Activated T-helper 1 cell treated with Interleukin-2 at 50 U/mL for 16 hours (primary cell): ENCODE measurements at places on chromosomes 5 and 9.

DNA sequence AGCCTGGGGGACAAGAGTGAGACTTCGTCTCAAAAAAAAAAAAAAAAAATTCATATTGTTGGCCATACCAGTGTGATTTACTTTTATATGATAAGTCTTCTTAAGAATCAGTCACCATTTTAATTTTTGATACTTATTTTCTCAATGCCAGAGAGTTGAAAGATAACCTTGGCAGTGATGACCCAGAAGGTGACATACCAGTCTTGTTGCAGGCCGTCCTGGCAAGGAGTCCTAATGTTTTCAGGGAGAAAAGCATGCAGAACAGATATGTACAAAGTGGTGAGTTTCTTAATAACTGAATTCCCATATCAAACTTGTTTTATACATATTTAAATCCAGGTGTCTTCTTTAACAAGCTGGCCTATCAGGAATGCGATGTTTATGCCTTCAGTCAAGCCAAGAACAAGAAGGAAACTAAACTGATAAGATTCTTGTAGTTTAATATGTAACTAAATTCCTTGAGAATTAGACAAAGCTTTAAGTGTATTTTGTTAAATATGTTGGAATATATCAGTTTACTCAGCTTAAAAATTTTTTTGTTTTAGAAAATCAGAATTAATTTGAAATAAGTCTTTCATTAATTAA lies 81.5 kb downstream of the NIPBL start:
- DNase-seq = no peak

DNA sequence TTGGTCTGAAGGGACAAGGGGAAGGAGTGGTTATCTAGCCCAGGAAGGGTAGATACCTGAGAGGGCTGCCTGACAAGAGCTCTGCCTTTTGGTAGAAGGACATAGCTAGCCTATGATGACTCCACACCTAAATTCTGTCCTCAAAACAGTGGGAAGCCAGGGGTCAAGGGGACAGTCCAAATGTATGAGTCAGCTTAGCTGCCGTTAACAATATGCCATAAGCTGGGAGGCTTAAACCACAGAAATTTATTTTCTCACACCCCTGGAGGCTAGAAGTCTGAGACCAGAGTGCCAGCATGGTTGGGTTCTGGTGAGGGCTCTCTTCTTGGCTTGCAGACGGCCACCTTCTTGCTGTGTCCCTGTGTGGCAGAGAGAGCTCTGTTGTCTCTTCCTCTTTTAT lies 306.4 kb downstream of the NTRK2 start:
- DNase-seq = no peak

- no peak for DNase-seq
Observed at GRCh38 chr9:130938652-130939404, at the start of gene FIBCD1. Gene FIBCD1 (minus strand): TSS chr9:130939247. CDS start chr9:130938607, 640 bp downstream.

- no peak for DNase-seq
Observed at GRCh38 chr5:167348980-167349379, 942.5 kb upstream of the WWC1 start.

DNA sequence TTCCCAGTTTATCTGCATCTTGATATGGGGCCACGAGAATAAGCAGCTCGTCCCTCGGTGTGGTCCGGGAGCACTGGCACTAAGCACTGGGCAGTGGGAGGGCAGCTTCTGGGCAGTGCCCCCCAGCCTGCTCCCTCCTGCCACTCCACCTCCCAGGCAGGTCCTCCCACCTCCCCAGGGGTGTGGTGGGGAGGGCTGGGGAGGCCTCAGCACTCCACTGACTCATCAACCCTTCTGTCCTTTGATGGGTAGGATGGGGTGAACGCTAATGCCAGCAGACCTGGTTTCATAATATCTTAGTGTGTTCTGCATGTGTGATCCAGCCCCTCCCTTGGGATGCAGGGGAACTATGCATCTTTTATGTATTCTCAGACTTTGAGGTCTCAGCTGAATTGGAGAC lies 62.2 kb upstream of the GNE start:
- DNase-seq = no peak

DNA sequence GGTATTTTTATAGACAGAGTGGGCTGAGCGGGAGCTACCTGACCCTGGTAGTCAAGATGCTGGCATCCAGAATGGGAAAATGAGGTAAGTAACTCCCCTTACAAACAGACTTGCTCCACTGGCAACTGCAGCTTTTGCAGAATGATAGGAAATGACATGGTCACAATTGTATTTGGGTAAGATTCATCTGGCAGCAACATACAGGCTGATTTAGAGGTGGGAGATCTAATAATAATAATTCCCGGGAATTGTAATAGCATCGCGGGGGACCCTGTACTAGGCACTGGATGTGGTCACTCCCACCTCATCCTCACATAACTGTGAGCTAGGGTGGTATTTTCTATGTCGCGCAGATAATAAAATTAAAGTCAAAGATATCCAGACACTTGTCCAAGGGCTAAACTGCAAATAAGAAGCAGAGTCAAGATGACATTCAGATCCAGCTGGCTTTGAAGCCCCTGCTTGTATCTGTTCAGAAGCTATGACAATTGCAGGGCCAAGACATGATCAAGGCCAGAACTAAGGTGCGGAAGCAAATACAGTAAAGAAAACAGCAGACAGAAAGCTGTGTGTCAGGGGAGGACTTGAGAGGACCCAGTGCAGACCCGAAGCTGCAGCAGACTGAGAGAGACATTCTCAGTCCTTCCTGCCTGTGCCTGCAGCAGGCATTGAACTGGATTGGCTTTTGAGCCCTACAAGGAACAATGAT lies 507.2 kb downstream of the BNC2 start:
- DNase-seq = no peak

- DNase-seq = no peak
Observed at GRCh38 chr9:1048231-1048619, 1.9 kb upstream of the DMRT2 start.

GRCh38 chr5:73233053-73233460 lies 60.1 kb downstream of the TMEM174 start:
- DNase-seq = no peak

GRCh38 chr5:170536525-170536924 lies 32.7 kb downstream of the KCNIP1 start:
- DNase-seq = no peak

DNA sequence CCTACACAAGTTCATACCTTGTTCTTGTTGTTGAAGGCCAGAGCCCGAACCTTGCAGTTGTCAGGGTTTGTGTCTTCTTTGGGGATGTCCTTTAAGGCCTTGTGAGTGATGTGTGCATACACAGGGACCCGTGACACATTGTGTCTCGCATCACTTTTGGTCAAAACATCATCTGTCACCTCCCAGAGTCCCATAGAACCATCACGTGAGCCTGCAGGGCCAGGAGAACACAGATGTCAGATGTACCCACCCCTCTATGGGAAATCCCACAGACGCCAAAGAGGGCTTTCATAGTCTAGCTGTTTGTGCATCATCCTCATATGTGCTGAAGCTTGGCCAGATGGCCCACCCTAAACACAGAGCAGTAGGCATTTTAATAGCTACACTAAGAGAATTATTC lies 28.2 kb downstream of the DCAF12 start:
- no peak for DNase-seq

- no peak for DNase-seq
Observed at GRCh38 chr5:154696891-154697290, 58.3 kb upstream of the LARP1 start.

DNA sequence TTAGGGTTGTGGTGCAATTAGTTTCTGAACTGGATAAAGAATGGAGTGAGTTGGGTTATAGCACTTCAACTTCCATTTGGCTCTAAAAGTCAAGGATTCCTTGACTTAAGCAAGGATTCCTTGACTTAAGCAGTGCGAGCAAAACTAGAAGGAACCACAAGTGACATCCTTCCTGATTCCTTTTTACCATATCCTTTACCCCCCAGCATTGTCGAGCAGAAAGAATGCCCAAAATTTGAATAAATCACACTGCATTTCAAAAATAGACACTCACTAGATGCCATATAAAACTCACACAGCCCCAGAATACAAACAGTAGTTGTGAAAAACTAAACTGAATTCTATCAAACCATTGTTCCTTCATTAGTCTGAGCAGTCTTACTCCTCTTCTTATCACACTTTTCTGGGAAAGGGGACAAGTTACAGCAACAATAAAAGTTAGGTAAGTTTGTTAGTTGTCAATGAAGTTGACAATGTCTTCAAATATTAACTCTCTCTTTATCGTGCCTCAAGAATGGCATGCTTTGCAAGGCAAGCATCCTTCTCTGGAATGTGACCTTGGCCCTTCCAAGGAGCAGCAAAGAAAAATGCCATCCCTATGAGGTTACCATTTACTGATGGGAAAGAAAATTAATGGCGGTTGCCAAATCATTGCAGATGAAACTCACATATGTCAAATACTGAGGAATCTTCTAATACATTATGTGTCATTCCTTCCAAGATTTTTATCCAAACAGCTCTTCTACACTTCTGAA lies 273.3 kb upstream of the ANKRD55 start:
- DNase-seq = no peak

- DNase-seq = no peak
Observed at GRCh38 chr5:171720086-171720485, 65.5 kb upstream of the SMIM23 start.

GRCh38 chr5:98810206-98810605 lies 36.7 kb downstream of the RGMB start:
- DNase-seq = no peak

DNA sequence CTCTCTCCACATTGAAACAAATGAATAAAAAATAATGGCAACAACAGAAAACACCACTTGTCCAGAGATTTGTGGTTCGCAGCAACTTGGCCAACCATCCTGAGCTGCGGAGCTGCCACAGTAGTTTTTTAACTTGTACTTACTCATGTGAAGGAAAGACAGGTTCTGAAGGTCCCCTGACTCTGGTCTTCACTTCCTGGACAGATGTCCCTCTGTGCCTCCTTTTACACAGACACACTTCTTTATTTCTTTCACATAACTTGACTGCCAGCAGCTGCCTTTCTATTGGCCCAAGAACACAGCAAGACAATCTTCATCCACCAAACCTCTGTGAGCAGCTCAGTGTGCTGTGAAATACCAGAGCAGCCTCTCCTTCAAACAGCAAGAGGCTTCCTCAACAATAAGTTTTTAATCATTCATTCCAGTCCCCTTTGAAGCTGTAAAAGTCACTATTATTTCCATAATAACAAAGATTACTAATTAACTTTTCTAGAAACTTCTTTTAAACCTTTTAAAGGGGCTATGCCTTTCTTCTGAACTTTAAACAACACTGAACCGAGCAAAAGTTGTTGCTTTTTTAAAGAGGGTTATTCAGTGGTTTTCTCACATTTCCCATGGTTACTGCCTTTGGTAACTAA lies 198.7 kb downstream of the NR2F1-AS1 start:
- DNase-seq = no peak

DNA sequence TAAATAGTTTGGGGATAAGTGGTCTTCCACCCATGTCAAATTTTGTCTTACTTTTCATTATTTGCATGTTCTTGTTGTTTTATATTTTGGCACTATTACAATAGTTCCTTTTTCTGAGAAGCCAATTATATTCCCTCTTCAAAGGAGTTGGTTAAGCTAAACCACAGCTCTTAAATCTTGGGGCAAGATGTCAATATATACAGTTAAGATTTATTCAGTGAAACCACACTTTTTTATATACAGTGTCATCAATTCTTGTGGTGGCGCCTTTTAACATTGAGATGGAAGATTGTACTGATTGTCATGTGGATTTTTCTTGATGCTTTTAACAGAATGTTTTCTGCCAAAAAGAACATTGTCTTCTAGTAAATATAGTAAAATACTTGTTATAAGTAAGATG lies 104.1 kb downstream of the MTREX start:
- no peak for DNase-seq

DNA sequence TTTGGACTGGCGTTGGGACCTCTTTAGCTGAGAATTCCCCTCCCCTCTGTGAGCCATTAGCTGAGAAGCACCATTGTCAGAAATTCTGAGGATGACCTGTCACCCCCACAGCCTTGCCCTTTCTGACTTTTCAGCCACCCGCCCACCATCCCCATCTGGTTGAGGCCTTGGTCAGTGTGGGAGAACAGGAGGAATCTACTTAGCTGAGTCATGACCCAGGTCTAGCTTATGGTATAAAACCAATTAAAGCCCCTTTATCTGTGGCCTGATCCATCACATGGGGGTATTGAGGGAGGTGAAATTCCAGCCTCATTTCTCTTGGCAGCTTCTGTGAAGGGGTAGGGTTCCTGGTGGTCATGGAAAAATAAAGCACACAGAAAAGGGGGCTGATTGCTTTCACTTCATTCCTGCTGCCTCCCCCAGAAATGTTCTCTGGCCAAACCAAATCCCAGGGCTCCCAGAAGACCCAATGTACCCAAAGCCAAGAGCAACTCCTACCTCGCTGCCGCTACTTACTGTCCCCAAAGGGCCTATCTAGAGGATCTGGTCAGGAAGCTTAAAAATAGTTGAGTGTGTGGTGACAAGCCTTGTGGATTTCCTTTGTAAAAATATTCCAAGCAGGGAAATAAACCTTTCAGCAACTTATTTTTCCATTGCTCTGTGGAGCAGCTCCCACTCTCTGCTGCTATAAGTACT lies 174.8 kb upstream of the TNC start:
- DNase-seq = no peak

DNA sequence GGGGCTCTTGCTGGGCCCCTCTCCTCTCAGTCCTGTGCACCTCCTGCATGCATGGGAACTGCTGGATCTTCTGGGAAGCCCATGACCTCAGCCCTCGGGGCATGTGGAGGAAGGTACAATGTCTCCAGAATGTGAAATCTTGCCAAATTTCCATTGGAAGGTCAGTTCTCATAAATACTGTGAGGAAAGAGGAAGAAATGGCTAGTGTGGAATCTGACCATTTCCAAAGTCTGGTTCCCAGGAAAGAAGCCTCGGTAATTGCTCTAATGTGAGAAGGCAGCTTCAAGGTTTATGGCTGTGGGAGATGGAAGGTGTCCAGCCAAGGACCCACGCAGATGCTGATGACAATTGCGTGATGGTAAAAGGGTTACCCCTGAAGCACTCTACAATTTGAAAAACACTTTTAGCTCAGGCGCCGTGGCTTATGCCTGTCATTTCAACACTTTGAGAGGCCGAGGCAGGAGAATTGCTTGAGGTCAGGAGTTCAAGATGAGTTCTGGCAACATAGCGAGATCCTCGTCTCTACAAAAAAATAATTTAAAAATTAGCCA lies 8.1 kb upstream of the IL17B start:
- DNase-seq = no peak

GRCh38 chr5:136729901-136730355 lies 364.6 kb upstream of the TRPC7 start:
- no peak for DNase-seq

DNA sequence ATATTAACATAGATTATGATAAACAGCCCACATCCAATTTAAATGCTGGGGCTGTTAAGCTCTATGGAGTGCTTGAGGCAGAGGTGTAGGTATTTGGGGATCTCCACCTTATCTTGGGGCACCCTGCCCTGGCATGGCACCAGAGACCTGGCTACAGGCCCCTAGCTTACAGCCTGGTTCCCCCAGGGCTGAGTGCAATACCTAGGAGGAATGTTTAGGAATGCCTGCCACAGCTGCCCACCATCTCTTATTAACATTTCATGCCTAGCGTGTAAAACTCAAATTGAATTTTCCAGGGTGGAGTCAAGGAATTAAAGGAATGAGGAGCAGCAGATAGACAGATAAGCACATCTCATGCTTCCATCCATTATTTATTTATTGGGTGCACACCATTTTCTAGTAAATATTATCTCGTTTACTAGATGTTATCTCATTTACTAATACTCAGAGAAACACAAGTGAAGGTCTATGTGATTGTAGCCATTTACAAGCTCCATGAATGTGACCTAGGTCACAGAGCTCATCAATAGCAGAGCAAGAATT lies 55.6 kb upstream of the TNFSF8 start:
- DNase-seq = no peak
